Activated CD4-positive, CD25-positive, alpha-beta regulatory T cell treated with anti-CD3 and anti-CD28 coated beads, Interleukin-2, amount 50 U/mL, for 16 hours (primary cell): ENCODE measurements at places on chromosomes 3 and 15.

GRCh38 chr3:174318181-174318580 lies 541.0 kb upstream of the NAALADL2 start:
- no peak for DNase-seq

DNA sequence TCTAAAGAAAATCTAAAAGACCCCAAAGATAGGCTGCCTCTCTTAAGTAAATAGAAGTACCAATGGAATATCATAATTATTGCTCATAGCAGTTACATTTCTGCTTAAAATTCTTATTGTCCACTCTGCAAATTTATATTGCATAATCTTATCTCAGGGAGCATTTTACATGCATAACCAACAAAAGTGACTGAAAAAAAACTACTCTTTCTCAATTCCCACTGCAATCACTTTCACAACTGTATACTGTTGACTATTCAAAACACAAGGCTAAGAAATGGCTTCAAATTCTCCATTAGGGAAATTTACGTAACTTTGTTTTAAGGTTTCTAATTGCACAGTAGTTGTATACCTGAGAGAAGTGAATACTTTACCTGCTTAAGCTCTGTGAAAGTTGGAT lies 56.3 kb downstream of the HMG20A start:
- DNase-seq, result no peak

DNA sequence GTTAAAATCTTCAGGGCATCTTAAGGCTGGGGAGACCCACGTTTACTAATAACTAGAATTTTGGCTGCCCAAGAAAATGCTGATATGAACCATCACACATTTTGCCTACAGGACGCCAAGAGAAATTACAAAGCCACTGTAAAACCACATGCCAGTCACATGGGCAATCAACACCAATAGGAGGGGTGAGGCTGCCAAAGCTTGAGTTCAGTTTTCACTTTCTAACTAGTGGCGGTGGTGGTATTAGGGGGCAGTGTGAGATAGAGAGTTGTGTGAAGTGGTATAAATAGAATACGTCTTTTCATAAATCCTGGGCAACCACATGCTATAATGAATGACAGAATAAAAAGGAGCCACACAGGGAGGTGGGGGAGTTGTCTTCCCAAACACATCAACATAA lies 147.3 kb downstream of the WNT5A start:
- DNase-seq, result no peak

- no peak for DNase-seq
Measured at GRCh38 chr15:94844538-94845389, 613.4 kb downstream of the MCTP2 start.

GRCh38 chr3:98954791-98955604 lies 53.5 kb upstream of the DCBLD2 start:
- no peak for DNase-seq

- no peak for DNase-seq
Measured at GRCh38 chr3:188449421-188449820, 295.5 kb downstream of the LPP start.

DNA sequence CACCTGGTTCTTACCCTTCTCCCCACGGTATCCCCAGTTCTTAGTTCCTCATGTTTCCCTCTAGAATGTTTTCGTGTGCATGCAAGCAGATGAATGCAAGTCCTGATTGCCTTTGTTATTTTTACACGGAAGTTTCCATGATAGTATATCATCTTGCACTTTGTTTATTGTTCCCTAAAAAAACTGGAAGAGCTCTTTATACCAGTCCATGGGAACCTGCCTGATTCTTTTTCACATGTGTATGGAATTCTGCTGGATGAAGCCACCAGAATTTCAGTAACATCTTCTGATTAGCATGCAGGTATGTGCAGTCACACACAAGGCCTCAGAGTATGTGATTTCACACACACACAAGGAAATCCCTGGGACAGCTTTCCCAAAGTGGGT lies 16.0 kb upstream of the LRRK1 start:
- no peak for DNase-seq

DNA sequence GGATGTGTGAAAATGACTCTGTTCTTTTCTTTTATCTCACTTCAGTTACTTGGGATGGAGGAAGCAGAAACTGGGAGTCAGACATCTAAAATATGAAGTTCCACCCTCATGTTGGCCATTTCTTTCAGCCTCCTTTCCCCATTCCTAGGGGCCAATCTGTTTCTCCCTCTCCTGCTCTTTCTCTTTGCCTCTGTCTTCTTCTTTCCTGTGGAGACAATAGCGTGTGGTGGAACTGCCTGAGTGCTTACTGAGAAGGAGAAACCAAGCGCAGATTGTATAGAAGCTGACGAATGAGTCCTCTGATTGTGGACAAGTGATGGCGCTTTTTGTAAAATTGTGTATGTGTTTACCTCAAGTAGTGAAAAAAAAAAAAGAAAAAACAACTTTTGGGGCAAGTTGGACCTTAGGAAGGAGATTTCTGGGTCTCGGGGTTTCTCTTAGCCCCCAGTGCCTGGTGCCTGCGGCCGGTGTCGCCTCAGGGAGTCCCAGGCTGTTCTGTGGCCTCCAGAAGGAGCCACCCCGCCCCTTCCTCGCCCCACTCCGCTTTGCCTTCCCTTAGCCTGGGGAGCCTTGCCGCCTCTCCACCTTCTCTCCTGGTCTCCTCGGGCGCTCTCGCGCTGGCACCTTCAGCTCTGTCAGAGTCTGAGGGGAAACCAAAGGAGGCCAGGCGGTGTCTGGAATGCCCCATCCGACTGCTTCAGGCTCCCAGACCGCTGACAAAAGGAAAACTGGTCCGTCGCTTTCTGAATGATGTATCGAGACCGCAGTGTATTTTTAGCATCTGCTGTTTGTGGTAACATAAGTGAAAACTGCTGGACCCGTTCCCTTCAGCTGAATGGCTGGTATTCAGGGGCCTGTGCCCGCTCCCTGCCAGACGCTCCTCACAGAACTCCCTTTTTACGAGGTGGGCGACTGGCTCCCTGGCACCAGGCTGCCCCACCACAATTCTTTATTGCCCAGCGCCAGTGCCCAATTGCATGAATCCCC lies 30.1 kb downstream of the SCG5 start:
- no peak for DNase-seq

DNA sequence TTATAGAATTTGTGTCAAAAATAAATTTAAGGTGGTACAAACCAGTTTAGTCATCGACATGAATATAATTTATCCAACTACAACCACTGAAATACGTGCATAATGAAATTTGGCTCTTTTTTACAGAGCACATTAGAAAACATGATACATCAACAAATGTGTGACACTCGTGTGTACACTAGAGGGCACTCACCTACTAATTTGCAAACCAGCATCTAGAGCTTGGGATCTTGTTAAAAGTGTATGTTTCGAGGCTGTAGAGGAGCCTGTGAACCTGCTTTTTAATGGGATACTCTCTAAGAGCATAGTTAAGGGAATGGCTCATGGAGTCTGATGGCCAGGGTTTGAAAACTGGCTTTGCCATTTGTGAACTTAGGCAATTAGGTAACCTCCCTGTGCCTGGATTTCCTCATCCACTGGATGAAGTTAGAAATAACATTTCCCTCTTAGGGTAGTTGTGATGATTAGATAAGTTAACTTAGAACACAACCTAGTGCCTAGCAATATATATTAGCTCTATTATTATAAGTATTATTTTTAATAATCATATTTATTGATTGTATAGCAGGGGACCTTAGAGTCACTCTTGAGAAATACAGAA lies 8.8 kb upstream of the CPOX start:
- no peak for DNase-seq

GRCh38 chr3:28700728-28701127 lies 352.1 kb upstream of the AZI2 start:
- no peak for DNase-seq

DNA sequence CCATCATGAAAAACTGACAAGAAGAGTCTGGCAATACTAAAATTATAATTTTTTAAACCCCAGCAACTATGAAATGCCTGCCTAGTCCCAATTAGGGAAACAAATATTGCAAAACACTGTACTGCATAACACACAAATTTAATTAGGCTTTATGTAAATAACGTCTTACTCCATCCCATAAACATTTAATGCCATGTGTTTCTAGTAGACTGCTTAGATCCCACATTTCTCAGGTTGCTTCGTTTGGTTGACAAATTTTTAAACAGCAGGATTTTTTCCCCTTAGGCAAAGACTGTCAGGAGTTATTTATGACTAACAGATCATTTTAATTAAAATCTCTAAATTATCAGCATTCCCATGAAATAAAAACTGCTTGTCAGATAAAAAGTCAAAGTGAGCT lies 29.9 kb downstream of the EIF2AK4 start:
- DNase-seq, result no peak

DNA sequence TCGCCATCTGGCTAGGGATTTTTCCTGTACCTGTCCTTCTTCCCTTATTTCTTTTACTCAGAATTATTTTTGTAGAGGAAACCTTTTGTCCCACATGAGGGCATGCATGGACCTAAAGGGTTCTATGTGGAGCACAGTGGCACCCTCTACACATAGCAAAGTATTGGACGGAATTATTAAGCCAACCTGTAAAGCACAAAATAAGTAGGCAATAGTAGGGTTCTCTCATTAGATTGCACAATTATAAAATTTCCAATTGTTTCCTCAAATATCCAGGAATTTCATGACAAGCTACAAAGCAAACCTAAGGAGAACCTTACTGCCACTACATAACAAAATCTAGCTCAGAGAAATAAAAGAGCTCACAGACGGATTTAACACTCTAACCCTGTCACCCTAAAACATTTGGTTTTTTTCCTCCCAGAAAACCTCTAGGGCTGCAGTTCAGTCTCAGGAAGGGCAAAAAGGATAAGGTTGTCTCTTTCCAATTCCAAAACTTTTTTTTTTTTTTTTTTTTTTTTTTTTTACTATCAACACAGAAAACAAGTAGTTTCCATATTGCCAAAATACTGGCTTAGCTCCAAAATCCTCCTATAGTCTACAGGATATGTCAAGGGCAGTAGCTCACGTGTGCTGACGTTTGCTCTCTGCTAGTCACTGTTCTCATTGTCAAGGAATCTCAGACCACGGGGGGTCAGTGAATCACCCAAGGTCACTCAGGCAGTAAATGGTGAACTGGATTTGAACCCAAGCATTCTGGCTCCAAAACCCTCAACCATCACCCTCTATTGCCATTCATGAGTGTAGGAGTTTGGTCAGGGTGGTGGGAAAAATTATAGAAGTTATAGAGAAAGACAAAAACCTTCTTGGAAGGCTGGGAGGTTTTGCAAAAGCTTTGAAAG lies 52.3 kb downstream of the NCEH1 start:
- no peak for DNase-seq

GRCh38 chr3:190272747-190273146 lies 49.5 kb downstream of the CLDN1 start:
- no peak for DNase-seq

- no peak for DNase-seq
Measured at GRCh38 chr3:123116116-123116515, 49.3 kb downstream of the PDIA5 start.

DNA sequence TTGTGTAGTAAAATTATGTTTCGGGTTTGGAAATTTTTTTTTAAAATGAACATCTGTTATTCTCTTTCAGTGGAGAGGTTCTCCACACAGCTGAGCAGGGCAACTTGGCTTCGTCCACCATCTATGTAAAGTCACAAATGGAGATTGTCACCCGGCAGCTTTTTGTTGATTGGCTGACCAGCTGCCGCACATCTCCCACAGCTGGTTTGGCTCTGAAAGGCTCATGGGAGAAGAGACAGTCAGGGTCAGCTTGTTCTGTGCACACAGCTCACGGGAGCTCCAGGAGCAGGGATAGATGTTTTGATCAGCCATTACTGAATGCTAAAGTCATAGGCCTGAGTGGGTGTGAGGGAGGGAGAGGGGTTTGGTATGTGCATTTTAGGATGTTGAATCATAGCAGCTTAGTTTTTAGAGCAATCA lies 12.9 kb upstream of the CCDC80 start:
- no peak for DNase-seq

GRCh38 chr3:23915537-23916108 lies 1.2 kb downstream of the NKIRAS1 start:
- no peak for DNase-seq

DNA sequence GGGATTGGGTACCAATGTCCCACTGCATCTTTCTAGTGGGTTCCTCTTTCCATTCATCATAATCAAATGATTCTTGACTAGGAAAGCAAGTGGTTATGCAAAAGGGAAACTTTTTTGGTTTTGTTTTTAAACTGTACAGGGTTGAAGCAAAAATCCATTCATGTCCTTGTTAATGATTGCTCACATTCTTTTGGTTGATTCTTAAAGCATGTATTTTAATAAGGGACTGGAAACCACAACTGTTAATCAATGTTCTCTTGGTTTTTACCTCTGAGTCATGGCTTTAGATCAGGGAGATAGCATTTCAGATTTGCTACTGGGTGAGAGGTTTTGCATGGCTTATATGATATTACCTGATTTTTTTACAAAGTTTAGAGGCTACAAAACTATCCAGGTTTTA lies 371.7 kb upstream of the RGMA start:
- DNase-seq, result no peak

- no peak for DNase-seq
Measured at GRCh38 chr3:105355408-105356061, 11.2 kb upstream of the ALCAM start.

DNA sequence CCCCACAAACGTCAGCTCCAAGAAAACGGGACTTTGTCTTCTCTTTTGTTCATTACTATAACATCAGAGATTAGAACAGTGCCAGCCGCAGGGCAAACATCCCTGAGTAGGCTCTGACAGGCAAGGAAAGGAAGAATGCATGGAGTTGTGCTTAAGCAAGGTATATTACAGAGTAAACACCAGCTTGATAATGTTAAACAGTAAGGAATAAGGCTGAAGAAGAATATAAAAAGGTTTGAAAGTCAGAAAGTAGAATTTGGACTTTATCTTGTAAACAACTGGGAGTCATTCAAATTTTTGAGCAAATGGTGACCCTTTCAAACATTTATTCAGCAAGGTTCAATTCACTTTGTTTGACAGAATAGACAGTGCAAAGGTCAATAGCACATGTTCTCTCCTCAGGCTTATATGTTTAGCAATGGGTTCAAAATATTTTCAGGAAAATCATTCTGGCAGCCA lies 11.0 kb downstream of the GABPB1 start:
- no peak for DNase-seq

- no peak for DNase-seq
Measured at GRCh38 chr3:13229273-13229949, 156.2 kb upstream of the IQSEC1 start.

DNA sequence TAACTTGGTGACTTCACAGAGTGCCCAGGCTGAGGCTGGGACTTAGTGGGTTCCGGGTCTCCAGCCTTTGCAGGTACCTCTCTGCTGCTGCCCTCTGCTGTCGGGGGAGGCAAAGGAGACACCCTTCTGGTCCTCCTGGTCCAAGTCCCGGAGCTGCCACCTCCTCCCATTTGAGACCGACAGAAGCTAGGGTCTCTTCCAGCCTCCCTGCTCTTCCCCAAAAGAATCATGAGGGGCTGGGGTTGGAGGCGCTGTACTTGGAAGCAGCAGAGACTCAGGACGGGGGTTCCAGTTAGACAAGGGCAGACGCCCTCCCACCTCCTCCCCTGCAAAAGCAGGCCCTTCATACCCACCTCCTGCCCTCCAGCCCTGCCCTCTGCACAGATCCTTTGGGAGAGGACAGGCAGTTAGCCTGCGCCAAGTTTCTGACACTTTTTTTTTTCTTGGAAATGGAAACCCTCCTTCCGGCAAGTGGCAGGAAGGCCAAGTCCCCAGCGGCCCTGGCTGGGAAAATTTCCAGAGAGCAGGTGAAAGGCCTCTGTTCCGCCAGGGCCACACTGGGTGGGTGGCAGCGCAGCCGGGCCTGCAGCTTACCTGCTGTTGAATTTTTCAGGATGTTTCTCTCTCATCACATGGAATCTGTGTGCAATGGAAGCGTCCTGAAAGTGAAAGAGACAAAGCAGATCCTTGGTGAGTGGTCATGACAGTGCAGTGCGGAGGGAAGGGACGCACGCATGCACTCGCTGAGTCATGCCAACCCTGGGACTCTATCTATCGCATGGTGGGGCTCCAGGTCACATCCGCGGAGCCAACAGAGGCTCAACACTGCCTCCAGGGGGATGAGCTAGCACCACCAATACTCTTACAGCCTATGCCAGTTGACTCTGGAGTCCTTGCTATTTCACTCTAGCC lies 119.9 kb downstream of the DGKG start:
- DNase-seq, result no peak
